ENCODE measurements at places on chromosomes 2 and 18. TPM values are rescaled to one million over a fixed set of nuclear protein-coding genes. Genes with fewer than 3 reads are reported as not detected.

The GAL3ST2 gene
- not detected for total RNA-seq

The ALPI gene
- total RNA-seq: not detected

The EPC2 gene
- 33.6 TPM for total RNA-seq

The SPATA3 gene
- not detected for total RNA-seq

The FER1L5 gene
- total RNA-seq: 0.07 TPM

The CIB4 gene
- total RNA-seq: not detected

Data from thoracic aorta endothelial cell (primary cell).